ENCODE measurements at places on chromosomes 1 and 21. TPM values are rescaled to one million over a fixed set of nuclear protein-coding genes. Genes with fewer than 3 reads are reported as not detected.

GRCh38 chr1:42422737-42423136 lies 33.1 kb downstream of the ZMYND12 start:
- no peak for DNase-seq

DNA sequence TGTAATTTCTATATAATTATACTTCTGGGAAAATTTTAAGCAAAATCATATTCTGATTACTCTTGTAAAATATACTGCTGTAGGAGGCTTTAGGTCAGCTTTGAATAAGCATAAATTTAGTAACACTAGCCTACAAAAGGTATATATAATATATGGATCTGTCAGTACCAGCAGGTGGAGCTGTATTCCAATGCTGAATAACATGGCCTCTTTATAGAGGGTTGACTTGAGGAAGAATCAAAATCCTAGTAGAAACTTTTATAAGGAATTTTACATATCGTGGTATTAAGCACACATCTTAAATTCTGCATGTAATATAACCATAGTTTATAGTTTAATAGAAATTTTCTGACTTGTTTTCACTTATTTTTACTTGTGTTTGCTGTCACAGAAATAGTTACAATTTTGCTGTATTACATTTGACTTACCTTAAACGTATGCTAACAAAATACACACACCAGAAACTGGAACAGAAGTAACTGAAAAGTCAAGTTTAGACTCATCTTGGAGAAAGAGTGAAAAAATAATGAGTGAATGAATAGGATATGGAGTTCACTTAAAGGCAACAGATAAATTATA lies 79.3 kb downstream of the HMCN1 start:
- peak; percentile 56 for DNase-seq

DNA sequence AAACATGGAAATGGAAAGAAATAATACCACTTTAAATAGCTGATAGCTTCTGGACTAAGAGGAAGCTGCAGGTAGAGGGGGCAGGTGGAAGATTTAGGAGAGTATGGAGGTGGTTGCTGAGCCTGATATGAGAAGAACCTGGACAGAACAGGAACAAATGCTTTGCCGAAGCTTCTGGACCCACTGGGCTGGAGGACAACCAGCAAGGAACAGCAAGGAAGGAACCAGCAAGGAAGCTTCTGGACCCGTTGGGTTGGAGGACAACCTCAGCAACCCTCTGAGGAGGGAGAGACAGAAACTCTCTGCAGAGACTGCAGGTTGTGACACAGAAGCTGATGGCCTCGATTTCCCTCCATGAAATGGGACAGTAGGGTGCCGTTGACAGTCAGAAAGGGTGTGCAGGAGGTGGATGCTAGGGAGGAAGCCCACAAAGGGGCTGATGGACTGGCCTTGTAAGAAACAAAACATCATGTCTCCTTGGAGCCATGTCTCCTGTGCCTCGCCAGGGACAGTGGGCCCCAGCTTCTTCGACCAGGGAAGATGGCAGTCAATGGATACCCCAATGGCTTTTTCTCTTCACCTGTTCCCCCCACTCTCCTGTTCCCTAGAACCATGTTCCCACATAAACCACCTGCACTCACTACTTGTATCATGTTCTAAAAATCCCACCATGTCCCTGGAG lies 8.3 kb upstream of the WNT3A start:
- no peak for DNase-seq

DNA sequence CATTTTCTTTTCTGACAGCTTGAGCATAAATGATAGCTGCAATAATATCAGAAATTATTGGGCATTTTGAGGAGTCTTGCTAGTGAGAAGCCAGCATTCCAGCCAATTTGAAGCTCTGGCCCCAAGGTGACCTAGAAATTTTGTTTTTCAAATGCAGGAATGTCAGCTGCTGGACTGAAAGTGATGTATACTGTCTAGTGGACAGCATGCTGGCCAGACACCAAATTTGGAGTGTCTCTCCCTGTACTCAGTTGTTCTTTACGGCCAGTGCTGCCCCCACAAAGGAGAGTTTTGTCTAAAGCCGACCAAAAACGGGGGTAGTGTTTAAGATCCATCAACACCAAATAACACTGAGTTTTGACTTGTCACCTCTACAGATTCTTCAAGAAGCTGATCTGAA lies 5.2 kb downstream of the RGS7 start:
- DNase-seq: no peak

The DNAH14 gene
- total RNA-seq: 19.7 TPM

The FAM131C gene
- 0.50 TPM for total RNA-seq

The S100A2 gene
- 3.6 TPM for total RNA-seq

The SPRR2B gene
- total RNA-seq: not detected
